ENCODE measurements at places on chromosomes 7 and 10. TPM values are rescaled to one million over a fixed set of nuclear protein-coding genes. Genes with fewer than 3 reads are reported as not detected.
A peak's percentile ranks its signal among the peaks of the same experiment; 100 is the strongest.

DNA sequence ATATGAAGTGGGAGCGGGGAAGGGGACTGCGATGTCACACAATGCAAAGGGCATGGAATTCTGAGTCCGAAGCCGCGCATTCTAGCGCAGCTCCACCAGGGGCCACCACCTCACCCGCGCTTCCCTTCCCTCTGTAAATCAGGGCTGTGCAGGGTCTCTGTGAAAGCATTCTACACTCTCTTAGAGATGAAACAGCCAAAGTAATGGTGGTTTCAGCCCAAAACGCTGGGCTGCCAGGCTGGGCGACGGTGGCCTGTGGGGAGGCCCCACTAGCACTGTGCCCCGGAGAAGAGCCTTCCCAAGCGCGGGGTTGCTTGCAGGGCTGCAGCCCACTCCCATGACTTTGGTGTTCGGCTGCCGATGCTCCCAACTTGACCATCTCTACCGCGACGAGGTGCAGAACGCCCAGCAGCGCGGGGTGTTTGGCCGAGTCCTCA is 11.4 kb downstream of the ATG9B start:
- DNase-seq: no peak

Gene CYP17A1
- total RNA-seq: 7.3 TPM

DNA sequence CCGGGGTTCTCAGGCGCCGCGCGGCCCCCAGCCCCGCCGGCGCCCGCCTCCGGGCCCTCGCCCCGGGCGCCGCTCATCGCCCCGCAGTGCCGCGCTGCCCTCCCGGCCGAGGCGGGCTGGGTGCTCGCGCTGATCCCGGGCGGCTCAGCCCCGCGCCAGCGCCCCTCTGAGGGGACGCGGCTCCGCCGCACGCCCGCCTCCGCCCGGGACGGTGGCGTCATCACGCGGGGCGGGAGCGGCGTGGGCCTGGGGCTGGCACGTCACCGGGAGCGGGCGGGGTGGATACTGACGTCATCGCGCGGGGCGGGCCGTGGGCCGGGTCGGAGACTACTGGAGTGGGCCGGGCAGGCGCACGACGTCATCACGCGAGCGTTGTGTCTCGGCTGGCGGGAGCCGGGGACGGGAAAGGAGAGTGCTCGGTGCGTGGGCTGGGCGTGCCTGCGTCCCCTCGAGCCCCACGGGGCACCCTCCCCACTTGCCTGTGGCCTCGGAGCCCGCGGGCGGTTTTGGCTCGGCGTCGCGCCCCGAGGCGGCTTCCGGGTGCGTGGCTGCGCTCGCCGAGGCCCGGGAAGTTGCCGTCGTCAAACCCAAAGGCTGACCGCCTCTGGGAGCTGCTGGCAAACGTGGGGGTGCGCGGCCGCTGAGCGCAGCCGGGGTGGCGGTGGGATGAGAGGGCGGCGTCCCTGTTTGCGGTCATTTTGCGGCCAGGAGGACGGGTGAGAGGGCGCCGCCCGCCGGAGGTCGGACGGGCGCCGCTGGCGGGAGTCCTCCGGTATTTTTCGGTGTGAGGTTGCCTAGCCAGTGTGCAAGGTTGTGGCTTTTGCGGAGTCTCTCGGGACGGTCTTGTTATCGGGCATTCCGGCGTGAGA is at the start of gene ESYT2:
TSS of gene ESYT2 (minus strand) at position 168 of the 869 bp plus-strand sequence. CDS start at position 77, 91 bp downstream.
- peak; percentile 99 for DNase-seq

GRCh38 chr7:4139656-4140625 is 542.2 kb upstream of the FOXK1 start:
- no peak for DNase-seq

Gene OR2AE1
- not detected for total RNA-seq

Gene RPEL1
- 0.09 TPM for total RNA-seq

Measured in mucosa of gallbladder (tissue), 1 donor.